ENCODE measurements at places on chromosomes 1 and 21. TPM values are rescaled to one million over a fixed set of nuclear protein-coding genes. Genes with fewer than 3 reads are reported as not detected.

The MX2 gene
- total RNA-seq, result 3.3 TPM

The UQCRH gene
- total RNA-seq, result 118 TPM

The GABPB2 gene
- 19.0 TPM for total RNA-seq

The NPHS2 gene
- total RNA-seq, result not detected

The CALML6 gene
- total RNA-seq, result 0.46 TPM

The BSND gene
- total RNA-seq, result not detected

The ACTN2 gene
- total RNA-seq, result 1.0 TPM

The MYOG gene
- total RNA-seq, result not detected

The GORAB gene
- total RNA-seq, result 20.8 TPM

The COL16A1 gene
- total RNA-seq, result 90.8 TPM

The GPR25 gene
- total RNA-seq, result not detected

The ZNF593OS gene
- not detected for total RNA-seq

The C1orf53 gene
- total RNA-seq, result 1.4 TPM

The TMEM269 gene
- 0.07 TPM for total RNA-seq

The OLFML2B gene
- 19.4 TPM for total RNA-seq

The ACOT7 gene
- 31.7 TPM for total RNA-seq

The TMEM82 gene
- not detected for total RNA-seq

The ZBTB40 gene
- 13.7 TPM for total RNA-seq

The RGS1 gene
- not detected for total RNA-seq

The UMODL1 gene
- total RNA-seq, result 0.03 TPM

The ZMYND12 gene
- total RNA-seq, result 1.3 TPM

The PPM1J gene
- 1.0 TPM for total RNA-seq

The HSPA6 gene
- total RNA-seq, result 4.5 TPM

The IL19 gene
- total RNA-seq, result not detected

The TRIM46 gene
- 5.2 TPM for total RNA-seq

The TPTE gene
- not detected for total RNA-seq

The ZFP69 gene
- total RNA-seq, result 2.1 TPM

The TRIM67 gene
- total RNA-seq, result 0.39 TPM

The AIRE gene
- total RNA-seq, result 0.07 TPM

The WDR64 gene
- total RNA-seq, result not detected

The KRTAP19-3 gene
- total RNA-seq, result not detected

All from smooth muscle cell of the pulmonary artery (primary cell).